Small intestine (tissue), 16 donors: ENCODE measurements at places on chromosomes 1 and 21.

DNA sequence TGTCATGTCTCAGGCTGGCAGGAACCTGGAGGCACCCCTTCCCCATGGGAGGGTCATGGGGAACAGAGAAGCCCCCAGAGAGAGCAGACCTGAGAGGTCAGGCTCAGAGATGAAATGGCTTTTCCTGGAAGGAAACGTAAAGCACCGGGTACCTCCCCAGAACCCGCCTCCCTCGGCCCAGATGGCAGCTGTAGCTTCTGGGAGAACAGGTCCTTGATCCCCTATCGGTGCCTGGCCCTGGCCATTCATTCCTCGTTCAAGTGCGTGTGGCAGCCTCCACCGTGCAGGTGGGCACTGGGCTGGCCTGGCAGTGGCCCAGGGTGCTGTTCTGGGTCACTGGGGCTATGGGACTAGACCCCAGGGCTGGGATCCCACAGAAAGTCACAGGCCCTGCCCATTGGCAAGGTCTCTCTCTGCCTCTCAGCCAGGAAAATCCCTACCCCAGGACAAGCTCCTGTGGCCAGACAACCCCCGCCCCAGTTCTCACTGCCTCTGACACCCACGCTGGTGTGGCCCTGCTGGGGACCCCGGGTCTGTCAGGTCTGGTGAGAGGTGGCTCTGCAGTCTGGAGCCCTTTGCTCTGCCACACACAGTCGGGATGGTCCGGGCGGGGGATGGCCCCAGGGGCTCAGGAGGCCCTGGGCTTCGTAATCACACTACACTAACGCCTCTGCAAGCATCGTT is 183.2 kb upstream of the VAMP3 start:
- no peak for DNase-seq

- DNase-seq: no peak
Observed at GRCh38 chr1:36920801-36921405, 113.4 kb downstream of the GRIK3 start.

DNA sequence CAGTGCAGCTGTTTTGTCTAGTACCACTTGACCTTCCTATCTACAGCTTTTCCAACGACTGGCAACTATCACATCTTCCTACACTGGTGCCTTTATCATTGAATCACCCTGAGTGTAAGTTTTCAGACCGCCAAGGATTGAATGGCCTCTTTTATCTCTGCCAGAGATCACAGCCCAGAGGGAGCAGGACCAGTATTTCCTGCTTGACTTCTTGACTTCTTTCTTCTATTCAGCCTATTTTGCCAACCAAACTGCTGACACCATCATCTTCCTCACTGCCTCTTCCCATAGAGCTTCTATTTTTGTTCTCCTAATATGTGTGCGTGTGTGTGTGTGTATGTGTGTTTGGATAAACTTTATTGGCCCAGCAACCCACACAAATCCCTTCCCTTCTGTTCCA is 53.8 kb downstream of the SERBP1 start:
- no peak for DNase-seq

DNA sequence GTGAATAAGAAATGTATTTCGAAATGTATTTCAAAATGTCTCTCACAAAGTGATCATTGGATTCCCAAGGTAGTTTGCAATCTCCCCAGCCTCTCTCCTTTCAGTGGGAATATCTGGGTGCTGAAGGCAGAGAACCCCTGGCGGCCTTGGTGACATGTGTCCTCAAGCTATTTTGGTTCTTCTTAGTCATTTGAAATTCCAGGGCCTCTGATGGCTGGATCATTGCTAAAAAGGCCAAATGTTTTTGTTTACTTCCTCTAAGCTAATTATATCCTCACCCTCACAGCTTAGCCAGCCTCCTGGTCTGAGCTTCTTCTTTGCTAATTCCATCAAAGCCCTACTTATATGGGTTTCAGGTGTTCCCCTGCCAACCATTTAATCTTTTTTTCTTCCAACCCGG is 71.2 kb downstream of the LRRC40 start:
- DNase-seq: no peak

DNA sequence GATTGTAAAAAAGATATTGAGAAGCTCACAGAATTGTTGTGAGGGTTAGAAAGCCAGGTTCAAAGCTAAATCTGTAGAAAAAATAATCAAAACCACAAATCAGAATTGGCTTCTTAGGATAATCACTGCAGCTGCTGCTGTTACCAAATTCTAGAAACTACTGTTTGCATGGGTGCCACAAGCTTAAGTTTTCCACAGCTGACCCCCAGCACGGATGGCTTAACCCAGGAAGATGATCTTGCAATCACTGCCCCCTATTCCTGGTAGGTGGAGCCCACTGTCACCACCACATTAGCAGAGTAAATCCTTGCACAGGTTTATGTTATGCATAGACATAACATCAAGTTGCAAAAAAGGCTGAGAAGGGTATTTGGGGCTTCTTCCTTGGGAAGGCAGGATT is 877.8 kb upstream of the ADGRL2 start:
- no peak for DNase-seq

GRCh38 chr1:224759681-224760091 is 143.6 kb downstream of the CNIH3 start:
- no peak for DNase-seq

GRCh38 chr1:224656392-224656791 is 40.3 kb downstream of the CNIH3 start:
- DNase-seq: no peak

GRCh38 chr21:45942755-45943629 is 38.6 kb upstream of the COL6A1 start:
- DNase-seq: no peak

DNA sequence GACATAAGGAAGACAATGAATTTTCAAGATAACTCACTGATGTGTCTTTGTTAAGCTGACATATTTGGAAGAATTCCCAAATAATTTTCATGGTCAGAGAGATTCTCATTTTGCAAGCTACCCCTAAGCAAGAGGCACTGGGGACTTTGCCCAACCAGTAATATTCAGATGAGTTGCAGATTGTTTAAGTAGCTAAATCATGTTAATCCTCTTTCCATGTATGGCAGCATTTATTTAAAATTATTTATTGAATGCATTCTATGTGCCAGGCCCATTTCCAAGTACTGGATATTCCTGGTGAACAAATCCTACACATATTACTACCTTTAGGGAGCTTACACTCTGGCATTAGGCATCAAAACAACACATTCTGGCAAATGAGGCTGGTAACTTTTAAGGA is 56.5 kb upstream of the BACH1 start:
- DNase-seq: no peak

DNA sequence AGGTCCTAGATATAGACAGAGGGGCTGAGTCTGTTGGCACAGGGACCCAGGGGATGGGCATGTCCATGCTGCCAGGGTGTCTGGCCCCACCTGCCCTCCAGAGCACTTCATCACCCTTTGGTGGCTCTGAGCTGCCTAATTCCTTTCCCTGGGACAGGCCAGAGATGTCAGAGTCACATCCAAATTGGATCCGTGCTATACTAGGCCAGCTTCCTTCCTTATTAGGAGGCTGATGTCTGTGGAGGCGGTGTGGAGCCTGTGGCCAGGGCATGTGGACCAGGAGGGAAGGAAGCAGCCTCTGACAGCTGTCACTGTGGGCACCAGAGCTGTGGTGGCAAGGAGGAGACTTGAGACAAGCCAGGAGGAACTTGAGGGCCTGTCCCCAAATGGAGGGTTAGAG is 77.7 kb upstream of the TMEM51 start:
- no peak for DNase-seq

DNA sequence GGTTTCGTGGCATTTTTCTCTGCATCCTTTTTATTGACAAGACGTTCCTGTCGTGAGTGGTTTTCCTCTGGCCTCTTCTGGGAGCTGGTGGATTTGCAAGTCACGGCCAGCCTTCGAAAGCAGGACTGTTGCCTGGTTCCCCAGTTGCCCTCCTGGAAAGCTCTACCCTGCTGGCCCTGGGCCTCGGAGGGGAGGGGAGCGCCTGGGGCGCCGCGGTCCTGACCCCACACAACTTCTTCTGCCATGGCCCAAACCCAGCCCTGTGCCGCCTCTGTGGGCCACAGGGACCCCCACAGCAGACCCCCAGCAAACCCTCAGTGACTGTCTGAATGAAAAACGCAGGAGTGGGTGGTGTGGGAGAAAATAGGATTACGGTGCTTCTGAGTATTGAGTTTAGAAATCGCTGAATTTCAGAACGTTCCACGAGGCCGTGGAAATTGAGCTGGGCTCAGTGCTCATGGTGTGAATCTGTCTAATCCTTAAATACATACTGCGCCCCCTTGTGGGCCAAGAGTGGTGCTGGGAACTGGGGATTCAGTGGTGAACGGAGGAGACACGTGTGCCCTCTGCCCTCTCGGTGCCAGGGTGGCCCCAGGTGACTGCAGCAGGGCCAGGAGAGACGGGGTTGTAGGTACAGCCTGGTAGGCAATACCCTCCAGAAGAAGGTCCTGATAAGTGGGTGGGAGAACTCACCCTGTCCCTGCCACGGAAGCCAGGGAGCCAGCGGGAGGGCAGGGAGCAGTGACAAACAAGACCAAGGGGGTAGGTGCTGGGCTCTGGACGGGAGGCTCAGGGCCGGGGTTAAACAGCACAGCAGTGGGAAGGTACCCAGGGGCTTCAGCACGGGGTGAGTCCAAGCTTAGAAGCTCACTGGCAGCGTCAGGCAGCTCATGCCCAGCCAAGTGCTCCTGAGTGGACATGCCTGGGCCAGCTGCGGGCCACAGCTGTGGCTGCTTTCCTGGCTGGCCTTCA is 101.2 kb upstream of the COL6A1 start:
- DNase-seq: peak; percentile 74

GRCh38 chr1:210098356-210098755 is 134.2 kb upstream of the SERTAD4 start:
- no peak for DNase-seq

DNA sequence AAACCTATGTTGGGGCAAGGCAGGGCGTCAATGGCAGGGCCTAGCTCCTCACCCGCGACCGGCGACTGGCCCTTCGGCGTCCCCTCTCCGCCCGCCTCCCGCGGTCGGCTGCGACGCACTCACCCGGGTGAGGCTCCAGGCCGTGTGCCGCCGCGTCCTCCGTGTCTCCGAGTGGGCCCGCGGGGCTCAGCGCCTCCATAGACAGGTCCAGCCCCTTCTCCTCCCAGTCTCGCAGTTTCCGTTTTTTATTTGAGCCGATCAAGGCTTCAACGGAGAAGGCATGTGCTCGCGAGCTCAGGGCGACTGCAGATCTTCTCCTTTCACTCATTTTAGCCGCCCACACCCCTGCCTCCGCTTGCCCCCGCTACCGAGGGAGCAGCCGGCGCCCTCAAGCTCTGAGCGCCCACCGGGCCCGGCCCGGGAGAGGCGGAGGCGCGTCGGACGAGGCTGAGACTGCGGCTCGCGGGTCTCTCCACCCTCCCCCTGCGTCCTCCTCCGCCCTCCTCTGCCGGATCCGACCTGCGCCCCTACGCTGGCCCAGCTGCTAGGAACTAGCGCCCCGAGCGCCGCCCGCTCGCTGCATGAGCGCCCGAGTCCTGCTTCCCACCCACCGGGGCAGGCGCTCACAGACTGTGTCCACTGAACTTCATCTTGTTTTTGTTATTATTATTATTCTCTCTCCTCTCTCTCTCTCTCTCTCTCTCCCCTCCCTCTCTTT is 516 bp downstream of the TBX15 start:
- DNase-seq: no peak

DNA sequence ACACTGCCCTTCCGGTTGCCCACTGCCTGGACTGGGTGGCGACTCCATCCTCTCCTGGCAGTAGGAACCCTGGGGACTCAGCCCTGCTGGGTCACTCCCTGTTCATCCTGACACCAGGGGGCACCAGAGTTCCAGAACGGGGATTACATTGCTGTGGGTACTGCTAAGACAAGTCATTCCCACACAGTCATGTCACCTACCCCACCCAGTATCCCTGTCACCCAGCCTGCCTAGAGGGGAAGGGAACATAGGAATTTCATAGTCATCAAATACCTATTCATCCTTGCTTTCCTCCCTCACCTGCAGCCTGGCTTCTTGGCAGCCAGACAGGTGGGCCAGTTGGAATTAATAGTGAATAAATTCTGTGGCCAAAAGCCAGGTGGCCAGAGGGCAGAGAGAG is 9.8 kb upstream of the SFN start:
- DNase-seq: peak; percentile 92

GRCh38 chr1:13893409-13893821 is 193.4 kb downstream of the PRDM2 start:
- peak; percentile 64 for DNase-seq

- DNase-seq: peak; percentile 89
Observed at GRCh38 chr1:160924791-160925651, 29.6 kb downstream of the ITLN2 start.

- no peak for DNase-seq
Observed at GRCh38 chr1:17558954-17559614, 19.6 kb downstream of the ARHGEF10L start.

DNA sequence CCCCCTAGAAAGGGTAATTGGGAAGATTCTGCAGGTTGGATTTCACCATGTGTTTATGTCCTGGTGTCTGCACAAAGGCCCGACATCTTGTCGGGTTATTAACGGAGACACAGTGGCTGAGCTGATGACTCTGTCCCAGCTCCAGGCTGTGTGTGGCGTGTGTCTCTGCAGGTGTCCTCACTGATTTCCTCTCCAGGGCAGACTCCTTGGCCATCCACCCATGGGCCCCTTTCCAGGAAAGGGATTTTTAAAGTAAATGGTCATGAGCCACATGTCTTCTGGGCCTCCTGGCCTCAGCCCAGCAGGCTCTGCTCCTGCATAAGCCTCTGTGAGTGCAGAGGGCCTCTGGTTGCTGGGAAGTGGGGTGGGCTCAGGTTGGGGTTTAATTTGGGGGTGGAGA is 418.7 kb upstream of the VAMP3 start:
- no peak for DNase-seq

DNA sequence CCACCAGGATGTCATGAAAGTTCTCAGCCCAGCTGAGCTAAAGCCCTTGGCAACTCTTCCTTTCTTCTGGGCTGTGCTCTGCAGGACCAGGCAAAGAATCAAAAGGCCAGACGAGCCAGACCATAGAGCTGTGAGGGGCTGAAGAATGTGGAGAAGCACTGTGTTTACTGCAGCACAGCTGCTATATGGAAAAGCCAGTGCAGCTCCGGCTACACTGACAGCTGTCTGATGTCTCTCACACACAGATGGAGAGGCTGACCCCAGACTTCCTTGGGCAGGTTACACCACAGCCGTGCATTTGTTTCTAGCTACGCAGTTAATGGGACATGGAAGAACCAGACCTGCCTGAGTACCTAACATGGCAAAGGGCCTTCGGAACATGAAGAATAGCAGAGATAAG is 40.3 kb downstream of the CD247 start:
- DNase-seq: no peak

GRCh38 chr1:1756661-1757421 is 21.4 kb downstream of the NADK start:
- no peak for DNase-seq

- peak; percentile 52 for DNase-seq
Observed at GRCh38 chr1:56509713-56510641, 69.4 kb downstream of the PLPP3 start.
